Right atrium auricular region (tissue), 2 donors: ENCODE measurements at places on chromosomes 4 and X.

DNA sequence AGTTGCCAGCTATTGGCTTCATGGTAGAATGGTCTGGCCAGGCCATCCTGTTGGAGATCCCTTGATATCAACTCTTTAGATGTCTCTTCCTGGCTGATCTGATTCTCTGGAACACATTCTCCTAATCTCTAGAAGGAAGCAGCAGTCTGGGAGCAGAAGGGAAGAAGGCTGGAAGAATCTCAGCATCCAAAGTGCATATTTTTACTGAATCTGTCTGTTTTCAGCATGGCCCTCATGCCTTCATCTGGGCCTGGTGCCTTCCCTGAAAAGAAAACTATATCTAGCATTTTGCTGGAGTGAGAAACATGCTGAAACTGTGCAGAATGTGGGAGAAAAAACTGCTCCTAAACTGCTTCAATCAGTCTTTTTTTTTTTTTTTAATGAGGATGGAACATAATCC lies 148.7 kb downstream of the REPS2 start:
- no peak for DNase-seq

- no peak for DNase-seq
Observed at GRCh38 chr4:145216535-145216934, 36.1 kb upstream of the OTUD4 start.

DNA sequence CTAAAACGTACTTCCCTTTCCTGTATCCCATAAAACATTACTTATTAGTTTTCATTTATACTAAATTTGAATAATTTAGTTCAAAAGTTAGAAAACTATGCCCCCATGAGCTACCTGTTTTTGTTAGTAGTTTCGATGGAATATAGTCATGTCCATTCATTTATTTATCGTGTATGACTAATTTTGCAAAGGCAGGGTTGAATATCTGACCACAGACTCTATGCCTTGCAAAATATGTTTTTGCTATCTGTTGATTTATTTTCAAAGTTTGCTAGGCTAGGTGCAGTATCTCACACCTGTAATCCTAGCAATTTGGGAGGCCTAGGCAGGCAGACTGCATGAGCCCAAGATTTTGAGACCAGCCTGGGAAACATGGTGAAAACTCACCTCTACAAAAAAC lies 78.4 kb downstream of the PDS5A start:
- DNase-seq: no peak

DNA sequence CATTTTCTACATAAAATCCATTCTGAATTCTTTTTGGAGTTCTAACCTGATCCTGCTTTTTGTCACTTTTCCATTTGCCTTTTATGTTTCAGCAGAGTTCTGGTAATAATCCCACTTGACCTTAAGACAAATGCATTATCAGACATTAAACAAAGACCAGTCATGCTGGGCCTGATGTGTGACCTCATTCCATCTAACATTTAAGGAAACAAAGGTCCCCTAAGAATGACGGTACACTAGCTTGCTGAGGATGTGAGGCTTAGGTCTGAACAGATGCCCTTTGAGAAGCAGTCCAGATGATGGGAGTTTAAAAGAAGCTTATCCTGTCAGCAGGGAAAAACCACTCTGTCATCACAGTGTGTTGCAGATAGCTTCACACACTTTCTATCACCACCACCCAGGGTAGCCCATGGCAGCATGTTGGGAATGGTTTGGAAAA lies 38.1 kb upstream of the PDE5A start:
- no peak for DNase-seq

- no peak for DNase-seq
Observed at GRCh38 chr4:36332782-36333131, 51.3 kb downstream of the DTHD1 start.

DNA sequence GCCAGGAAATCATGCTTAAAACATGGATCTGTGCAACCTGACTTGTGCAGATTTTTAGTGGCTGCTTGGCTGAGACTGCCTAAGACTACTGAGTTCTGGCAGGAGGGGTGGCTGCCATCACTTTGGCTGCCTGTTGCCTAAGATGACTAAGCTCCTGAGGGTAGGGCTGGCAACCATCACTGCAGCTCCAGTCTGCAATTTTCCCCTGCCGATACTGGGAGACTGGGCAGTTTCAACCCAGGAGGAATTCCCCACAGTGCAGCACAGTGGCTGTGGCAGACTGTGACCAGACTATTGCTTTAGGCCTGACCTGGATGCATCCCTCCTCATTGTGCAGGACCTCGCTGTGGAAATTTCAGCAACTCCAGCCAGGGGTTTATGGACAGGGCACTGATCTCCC lies 544.9 kb downstream of the ANKRD50 start:
- no peak for DNase-seq

DNA sequence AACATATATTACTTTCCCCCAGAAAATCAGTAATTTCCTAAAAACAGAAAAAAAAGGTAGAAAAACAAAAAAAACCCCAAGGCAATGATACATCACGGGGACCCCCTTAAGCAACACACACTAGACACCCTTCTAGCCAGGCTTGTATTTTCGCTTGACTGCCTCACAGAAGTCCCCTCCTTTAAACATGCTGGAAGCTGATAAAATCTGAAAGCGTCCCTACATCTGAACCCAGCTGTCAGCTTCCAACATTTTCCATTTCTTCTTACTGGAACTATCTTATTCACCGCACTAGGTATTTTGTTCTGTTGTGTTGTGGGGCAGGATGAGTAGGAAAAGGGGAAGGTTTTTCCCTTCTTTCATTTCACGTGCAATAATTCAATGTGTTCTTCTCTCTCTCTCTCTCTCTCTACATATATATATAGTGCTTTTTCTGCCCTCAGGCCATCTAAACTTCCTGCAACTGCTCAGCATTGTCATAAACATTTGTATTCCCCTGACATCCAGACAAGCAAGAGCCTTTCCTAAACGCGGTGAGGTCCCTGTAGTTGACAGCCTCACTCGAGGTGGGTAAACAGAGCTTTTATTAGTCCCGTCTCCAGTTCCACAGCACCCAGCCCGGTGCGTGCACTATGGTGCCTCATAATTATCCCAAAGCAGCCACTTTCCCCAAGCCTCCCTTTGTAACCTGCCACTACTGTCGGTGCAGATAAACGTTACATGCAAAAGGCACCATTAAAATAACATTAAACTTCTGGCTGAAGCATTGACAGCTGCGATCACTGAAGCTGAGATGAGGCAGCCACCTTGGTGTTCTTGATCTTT lies 82.5 kb downstream of the GATB start:
- DNase-seq: no peak
